Psoas muscle (tissue), 8 donors: ENCODE measurements at places on chromosomes 12 and 14. TPM values are rescaled to one million over a fixed set of nuclear protein-coding genes. Genes with fewer than 3 reads are reported as not detected.

DNA sequence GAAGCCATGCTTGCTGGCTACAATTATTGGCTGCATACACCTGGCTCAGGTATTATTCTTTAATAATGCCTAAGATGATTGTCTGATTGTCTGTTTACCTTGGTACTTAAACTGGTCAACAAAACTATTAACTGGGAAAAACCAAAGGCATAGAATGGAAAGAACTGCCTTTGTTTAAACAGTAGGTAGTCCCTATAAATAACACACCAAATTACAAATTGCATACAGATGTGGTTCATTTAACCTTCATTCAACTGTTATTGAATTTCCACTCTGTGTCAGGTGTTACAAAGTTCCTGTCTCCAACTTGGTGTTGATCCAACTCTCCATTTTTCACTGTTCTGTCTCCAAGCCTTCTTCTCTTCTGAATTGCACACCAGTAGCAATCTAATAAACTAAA, 79.8 kb upstream of the FSCB start:
- no peak for DNase-seq

GRCh38 chr14:43503508-43503907, 1003.6 kb downstream of the FSCB start:
- DNase-seq: no peak

Gene RNU4-1
- 1,144 TPM for total RNA-seq

- no peak for DNase-seq
Measured at GRCh38 chr12:2682296-2683251, 112.2 kb upstream of the FKBP4 start.

DNA sequence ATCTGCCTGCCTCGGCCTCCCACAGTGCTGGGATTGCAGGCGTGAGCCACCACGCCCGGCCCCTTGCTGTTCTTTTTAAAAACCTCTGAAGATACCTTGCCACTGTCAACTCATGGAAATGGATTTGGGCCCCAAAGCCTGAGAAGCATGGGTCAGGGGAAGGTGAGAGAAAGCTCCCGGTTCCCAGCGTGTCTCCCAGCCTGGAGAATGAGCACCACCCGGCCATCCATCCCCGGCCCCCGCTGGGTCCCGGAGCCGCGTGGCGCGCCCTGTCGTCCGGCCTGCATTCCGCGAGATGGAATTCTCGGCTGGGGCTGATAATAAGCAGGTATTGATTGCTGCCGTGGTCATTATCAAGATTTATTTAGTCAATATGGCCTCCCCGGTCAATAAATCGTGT, 126.5 kb upstream of the MYL2 start:
- no peak for DNase-seq

GRCh38 chr12:19575337-19576243, 136.3 kb downstream of the AEBP2 start:
- DNase-seq: peak; percentile 25

GRCh38 chr14:90741682-90741946, 74.6 kb downstream of the TTC7B start:
- DNase-seq: no peak

Gene PTPRQ
- 1.6 TPM for total RNA-seq

Gene WBP11
- 53.9 TPM for total RNA-seq

Gene FAR2
- total RNA-seq: 1.9 TPM
